NCI-H226 (cell line): ENCODE measurements at places on chromosomes 1 and 21.

DNA sequence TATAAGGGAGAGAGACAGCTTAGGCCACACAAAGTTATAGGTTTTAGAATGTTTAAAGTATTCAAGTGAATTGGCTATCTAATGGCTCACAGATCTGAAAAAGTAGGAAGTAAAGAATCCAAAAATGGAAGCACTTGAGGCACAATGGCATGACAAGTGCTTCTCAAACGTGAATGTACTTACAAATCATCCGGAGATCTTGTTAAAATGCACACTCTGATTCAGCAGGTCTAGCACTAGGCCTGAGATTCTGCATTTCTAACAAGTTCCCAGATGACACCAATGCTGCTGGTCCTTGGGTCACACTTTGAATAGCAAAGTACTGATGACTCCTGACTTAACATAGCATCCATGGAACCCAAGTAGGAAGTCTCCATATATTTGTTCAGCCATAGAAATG lies 20.9 kb upstream of the AGL start:
- DNase-seq, result no peak

DNA sequence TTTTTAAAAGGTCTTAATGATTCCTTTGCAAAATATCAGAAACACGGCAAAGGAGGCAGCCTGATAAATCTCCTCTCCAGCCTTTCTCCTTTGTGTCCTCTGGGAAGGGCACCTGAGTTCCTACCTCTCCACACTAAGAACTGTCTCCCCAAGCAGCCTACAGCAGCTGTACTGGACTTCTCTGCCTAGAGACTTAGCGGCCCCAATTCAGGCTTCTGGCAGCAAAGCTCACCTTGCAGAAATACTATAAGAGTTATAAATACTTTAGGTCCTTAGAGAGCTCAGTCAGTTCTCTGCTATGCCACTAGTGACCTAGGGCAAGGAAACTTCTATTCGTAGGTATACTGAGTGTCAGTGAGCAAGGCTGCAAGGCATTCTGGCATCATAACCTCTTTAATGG lies 33.9 kb downstream of the LRRC52 start:
- no peak for DNase-seq

- DNase-seq, result no peak
Observed at GRCh38 chr1:154611150-154611862, 3.3 kb upstream of the ADAR start.

DNA sequence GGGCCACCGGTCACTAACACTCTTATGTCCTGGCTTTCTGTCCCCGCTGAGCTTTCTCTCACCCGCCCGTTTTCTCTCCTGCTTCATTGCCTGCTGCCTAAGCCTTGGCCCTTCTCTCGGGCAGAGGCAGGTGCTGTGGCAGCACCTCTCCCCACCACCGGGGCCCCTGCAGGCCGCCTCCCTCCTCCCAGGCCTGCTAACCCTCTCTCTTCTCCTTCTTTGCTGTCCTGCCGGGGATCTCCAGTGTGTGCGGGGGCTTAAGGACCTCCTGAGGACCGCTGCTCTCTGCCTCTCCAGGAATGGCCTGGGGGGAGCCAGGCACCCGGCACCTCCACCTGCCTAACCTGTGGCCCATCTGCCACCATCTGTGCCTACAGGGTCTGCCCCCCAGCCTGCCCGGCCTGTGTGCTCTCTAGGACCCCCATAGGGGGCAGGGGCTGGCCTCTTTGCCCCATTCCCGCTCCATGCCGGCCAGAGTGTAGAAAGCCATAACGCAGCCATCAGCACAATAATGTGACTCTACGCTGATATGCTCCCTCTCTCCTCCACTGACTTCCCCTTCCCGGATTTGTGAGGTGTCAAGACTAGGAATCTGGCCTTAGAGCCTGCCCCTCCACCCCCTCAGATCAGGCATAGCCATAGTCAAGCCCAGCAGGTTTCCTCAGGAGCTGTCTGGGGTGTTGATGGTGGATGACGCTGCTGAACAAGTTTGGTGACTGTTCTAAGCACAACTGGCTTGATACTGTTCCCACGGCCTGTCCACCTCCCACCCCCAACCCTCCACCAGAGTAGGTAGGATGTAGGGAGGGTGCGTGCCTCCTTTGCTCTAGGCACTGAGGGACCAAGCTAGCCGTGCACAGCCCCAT lies 6.1 kb upstream of the SFN start:
- DNase-seq, result no peak
